Testis (tissue), 5 donors: ENCODE measurements at places on chromosomes 12 and 14. TPM values are rescaled to one million over a fixed set of nuclear protein-coding genes. Genes with fewer than 3 reads are reported as not detected.

GRCh38 chr12:116370004-116370404 lies 92.5 kb upstream of the MED13L start:
- no peak for DNase-seq

GRCh38 chr14:62347562-62348011 lies 585.4 kb downstream of the SNAPC1 start:
- DNase-seq, result no peak

DNA sequence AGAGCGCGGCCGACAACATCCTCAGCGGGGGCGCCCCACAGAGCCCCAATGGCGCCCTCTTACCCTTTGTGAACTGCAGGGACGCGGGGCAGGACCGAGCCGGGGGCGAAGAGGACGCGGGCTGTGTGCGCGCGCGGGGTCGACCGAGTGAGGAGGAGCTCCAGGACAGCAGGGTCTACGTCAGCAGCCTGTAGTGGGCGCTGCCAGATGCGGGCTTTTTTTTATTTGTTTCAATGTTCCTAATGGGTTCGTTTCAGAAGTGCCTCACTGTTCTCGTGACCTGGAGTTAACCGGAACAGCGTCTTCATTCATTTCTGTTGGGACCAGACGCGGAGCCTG lies 103.8 kb upstream of the FKBP4 start:
- DNase-seq, result peak; percentile 60

DNA sequence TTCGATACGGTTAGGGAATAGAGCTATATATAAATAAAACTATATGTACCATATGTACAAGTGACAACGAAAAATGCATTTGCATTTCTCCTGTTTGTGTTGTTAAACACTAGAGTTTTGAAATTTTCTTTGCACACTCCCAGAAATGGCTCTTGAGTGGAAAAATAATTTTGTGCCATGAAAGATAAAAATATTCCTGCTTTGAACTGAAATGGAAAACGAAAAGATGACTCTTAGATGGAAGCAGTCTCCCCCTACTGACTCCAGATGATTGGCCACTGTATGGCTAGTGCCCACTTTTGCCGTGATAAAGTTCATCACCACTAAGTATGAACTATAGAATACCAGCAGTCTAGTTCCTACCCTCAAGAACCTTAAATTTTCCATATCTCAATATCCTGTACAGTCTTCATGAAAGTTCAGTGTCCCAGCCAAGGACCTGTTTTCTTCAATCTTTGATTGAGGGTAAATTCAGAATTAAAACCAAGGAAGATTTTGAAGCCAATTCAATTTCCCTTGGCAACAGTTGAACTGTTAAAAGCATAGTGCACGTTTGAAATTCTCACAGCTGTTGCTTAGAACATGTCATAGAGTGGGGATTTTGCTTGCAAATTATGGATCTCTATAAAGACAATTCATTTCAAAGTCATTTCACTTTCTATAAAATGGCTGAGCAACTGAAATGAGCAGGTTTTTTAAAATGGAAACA lies 1.6 kb upstream of the PPP2R5E start:
- DNase-seq, result no peak

DNA sequence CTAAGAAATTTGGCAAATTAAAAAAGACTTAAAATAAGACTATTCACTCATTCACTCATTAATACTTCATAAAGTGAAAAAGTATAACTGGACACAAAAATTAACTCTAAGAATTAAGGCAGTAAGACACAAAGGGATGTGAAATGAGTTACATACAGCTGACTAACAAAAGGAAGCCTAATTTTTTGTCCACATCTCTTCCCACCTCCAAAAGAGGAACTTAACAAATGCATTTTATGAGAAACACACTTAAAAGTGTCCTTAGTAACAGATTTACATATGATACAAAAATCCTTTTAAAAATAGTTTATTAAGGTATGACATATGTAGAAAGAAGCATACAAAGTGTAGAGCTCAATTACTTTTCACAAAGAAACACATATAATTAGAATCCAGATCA lies 88.9 kb downstream of the NUMB start:
- no peak for DNase-seq

- no peak for DNase-seq
Observed at GRCh38 chr12:77608271-77608824, 222.3 kb upstream of the NAV3 start.

DNA sequence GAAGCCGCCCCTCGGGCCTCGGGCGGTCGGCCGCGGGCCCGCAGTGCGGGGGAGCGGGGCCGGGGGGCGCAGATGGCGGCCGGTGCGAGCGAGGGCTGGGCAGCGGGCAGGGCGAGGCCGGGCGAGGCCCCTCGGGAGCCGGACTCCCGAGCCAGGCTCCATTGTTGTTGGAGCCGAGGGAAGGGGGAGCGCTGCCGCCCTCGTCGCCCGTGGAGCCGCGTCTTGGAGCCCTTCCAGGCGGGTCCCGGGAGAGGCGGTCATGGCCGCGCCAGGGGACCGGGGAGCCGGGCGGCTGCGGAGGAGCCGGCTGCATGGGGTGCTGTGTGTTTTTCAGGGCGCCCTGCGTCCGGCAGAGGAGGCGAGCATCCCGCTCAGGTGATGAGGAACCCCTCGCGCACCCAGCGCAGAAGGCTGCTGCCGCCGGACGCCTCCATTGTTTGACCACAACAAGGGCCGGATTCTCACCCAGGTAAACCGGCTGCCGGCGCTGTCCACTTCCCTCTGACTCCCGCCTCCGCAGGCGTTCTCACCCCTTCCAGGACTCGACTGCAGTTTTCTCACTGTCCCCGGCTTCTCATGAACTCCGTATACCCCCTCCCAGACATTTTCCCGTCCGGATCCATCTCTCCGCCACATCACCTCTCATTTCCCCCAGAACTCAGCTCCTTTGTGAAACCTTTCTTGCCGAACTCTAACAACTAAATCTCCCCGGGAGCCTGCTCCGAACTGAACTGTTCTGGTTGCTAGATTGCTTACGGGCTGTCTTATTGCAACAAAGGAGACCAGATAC lies 732 bp downstream of the ZNF664 start:
- DNase-seq, result peak; percentile 64

The HOXC6 gene
- total RNA-seq, result 4.0 TPM

The PCBP2 gene
- 553 TPM for total RNA-seq
